ENCODE measurements at places on chromosomes 3 and 15.

GRCh38 chr3:43894176-43895049 is 203.7 kb downstream of the ABHD5 start:
- DNase-seq, result no peak

GRCh38 chr3:58260733-58261132 is 23.1 kb downstream of the ABHD6 start:
- no peak for DNase-seq

- DNase-seq, result no peak
These were observed 50.2 kb downstream of the IMPG2 start for GRCh38 chr3:101270149-101270548.

DNA sequence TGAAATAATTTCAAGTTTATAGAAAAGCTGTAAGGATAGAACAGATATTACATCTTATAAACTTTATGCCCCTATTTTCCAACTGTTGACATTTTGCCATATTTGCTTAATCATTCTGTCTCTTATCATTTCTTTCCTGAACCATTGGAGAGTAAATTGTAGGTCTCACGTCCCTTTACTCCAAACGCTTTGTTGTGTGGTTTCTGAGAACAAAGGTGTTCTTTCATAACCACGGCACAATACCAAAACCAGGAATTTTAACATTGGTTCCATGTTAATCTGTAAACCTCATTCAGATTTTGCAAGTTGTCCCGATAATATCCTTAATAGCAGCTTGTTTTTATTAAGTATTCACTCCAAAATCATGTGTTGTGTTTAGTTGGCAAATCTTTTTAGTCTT is 134.8 kb downstream of the AKAP13 start:
- no peak for DNase-seq

DNA sequence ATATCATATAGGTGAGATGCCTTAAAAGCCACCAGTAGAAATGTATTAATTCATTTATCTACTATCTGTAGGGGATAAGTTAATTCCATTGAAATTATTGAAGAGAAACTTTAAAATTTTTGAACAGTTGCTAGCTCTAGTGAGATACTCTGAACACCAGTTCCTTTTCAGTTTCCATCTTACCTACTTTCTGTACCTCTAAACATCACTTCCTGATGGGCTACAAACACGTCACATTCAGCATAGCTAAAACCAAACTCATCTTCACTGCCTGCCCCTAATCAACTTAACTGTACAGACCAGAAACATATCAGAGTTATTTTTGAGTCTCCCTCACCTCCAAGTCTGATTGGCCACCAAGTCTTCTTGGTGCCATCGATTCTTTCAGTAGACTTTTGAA is 88.9 kb downstream of the FEZF2 start:
- DNase-seq, result no peak

DNA sequence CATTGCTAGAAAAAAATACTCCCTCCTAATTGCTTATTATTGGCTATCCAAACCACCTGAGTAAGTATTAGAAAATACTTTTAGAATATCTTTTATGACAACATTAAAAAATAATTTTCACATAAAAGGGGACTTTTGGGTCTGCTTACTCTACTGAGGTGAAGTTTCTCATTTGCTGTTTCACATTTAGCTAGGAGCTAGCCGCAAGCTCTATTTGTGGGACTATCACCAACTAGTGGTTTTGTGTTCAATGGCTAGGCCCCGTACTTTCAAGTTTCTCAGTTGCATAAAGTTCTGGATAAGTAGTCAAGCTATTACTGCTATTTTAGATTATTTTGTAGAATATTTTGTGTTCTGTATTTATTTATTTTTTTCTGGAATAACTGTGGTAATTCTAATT is 244.2 kb upstream of the SLITRK3 start:
- DNase-seq, result no peak

GRCh38 chr15:44796508-44796907 is 60.2 kb downstream of the TRIM69 start:
- DNase-seq, result no peak

DNA sequence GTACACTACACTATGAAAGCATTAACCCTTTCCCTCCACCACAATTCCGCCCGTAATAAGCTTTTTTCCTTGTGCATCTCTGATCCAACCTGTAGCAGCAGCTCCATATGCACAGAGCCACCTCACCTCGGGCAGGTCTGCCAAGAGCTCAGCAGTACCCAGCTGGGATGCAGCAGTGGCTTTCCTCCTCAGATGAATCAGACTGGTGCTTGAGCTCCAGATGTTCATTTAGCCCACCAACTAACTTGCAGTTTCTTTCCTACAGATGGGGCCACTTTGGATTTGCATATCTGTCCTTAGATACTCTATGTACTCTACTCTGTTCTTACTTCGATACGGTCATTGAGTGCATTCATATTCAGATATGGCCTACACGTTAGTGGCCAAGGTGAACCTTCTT is 14.8 kb upstream of the FSIP1 start:
- no peak for DNase-seq

GRCh38 chr15:73317651-73318462 is 50.9 kb downstream of the HCN4 start:
- no peak for DNase-seq

DNA sequence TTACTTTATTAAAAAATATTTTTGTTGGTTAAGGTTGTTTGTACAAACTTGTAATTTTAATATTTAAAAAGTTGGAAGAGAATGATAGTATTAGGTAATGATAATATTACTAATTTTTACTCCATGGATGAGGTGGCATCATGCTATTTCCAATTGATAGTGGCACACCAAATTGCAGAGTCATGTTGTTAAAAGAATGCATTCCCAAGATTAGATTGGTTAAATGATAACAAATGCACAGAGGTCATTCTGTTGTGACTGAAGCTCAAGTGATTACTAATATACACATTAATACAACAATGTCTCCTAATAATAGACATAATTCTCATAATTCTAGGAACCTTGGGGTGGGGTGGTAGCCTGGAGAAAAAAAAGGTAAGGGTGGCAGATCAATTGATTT is 73.2 kb upstream of the ZBED2 start:
- DNase-seq, result no peak

DNA sequence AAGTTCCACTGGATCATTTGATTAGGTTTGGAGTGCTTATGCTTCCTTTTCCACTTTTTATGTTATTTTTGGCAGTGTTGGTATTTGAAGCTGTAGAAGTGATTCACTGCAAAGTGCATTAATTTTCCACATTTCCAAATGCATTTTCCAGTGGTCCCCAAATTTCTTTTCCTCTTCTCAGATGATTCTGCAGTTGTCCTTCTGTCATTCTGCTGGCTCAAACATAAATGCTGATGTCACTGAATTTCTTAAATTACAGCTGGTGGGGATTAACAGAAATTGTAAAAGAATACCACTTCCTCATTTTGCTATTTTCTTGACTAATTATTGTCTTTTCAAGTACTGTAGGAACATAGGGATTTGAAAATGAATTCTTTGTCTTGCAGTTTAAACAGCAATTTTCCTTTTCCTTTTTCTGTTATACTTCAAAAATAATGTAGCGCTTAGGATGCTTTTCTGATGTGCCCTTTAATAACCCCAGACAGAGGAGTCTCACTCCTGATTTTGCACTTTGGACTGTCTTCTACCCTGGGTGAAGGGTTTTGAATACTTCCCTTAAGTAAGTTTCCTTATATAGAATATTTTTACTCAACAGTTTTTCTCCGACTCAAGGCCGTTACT is 25.0 kb downstream of the MITF start:
- DNase-seq, result no peak

GRCh38 chr3:47877290-47877689 is 74.4 kb downstream of the DHX30 start:
- no peak for DNase-seq

GRCh38 chr3:41575724-41576123 is 376.4 kb downstream of the CTNNB1 start:
- DNase-seq, result peak; percentile 33

DNA sequence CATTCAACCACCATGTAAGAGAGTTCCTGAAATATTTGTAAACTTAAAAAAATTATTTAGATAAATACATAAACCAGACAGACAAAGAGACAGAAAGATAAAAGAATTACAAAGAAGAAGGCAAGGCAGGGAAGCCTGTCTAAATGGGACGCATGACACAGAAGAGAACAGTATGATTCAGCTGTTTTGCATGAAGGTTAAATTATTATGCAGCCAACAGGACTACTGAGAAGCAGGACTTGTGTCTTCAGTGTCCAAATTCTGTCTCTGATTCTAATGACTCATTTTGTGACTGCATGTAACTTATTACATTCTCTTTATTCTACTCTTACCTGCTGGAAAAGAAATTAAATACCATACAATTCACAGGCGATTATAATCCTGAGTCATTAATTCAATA is 340.4 kb upstream of the KCNMB2 start:
- DNase-seq, result no peak

DNA sequence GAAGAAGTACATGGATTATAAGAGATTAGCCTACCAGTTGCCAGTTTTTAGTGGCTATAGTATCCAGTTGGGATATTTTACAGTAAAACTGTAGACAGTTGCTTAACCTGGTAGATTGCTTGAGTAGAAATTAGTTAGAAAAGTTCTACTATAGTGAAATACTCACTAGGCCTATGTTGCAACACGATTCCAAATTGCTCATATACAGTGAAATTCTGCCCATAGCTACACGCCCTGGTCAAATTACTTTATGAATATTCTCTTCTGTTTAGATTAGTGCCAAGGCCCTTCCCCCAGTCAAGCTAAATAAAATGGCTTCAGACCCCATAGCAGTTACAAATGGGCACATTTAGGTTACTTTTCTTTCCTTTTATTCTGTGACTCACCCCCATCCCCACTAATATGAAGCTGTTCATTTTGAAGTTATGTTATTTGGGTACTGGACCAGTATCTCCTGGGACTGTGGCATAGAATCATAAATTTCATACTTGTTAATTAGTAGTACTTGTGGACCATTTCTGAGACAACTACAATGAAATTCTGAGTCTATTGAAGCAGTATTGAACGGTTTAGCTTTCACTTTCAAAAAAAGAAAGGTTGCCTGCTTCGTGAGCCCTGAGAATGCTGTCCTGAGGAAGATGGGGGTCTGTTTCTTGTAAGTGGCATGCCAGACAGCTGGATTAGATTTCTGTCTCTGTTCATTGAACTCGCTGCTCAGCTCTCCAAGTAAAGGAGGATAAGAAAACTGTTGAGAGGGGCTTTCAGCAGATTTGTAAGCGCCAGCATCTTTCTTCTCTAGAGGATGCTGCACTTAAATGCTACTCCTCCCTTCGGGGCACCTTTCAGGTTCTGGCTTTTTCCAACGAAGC is 65.8 kb upstream of the CFAP20DC start:
- DNase-seq, result no peak
